ENCODE measurements at places on chromosomes 2 and 18.

DNA sequence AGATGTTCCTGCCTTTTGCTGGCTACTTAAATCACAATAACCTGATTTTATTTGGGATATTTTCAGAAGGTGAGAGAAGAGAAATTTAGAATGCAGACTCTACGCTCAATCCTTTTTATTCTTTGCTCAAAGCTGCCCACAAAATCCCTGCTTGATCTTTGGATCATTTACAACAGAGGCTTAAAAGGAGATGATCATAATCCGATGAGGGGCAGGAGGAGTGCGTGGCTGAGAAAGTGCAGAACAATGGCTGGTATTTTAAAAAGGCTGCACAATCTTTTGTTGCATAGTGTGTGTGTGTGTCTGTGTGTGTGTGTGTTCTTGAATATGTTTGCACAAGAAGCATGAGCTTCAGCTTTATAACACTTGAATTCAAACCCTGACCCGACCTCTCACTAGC is 256.3 kb upstream of the MYT1L start:
- no peak for DNase-seq

DNA sequence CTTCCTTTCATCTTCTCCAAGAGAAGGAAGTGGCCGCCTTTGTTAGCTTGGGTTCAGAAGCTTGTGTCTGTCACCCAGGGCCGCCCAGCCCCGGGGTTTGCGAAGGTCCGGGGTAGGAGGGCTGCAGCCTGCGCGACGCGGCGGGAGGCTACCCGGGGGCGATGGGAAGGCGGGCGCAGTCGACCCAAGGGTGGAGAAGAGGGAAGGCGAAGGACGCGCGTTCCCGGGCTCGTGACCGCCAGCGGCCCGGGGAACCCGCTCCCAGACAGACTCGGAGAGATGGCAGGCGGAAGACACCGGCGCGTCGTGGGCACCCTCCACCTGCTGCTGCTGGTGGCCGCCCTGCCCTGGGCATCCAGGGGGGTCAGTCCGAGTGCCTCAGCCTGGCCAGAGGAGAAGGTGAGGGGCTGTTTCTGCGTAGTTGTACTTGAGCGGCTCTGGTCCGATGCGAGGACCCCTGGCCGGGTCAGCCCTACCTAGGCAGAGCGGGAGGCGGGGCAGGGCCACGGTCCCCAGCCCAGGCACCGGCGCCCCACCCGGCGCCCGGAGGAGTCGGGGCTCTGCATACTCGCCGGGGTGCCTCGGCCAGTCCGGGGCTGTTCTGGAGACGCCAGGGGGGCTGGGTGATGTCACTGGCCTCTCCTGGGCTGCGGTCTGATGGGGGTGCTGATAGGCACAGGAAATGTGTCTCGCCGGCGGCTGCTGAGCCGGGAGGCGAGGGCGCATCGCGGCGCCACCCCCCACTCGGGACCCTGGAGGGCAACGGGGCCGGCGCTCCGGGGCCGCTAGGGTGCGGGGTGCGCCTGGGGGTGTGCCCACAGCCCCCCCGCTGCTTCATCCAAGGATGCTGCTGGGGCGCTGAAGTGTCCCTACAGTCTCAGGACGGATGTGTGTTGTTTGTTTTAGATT is at the start of gene QPCT:
QPCT (plus strand) TSS at position 178 of the 909 bp plus-strand sequence; CDS start at position 280, 102 bp downstream.
- no peak for DNase-seq

- no peak for DNase-seq
Observed at GRCh38 chr2:110772383-110772755, 40.0 kb downstream of the ACOXL start.

DNA sequence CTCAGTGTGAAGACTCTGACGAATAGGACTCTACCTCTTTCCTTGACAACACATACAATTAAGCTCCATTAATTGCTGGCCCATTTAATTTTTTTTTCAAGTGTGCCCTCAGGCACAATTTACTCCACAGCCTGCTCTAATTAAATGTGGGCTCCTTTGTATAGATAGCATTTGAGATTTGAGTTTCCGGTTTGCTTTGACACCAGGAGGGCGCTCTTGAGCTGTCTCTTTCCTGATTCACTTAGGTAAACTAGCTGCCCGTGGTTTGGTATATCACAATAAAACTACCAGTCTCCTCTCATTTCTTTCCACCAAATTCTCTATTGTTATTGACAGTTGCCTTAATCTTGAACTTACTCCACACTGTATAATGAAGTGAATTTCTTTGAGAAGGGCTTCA is 666.0 kb downstream of the DSC3 start:
- no peak for DNase-seq

GRCh38 chr2:120174963-120175581 is 48.1 kb downstream of the TMEM185B start:
- DNase-seq = peak; percentile 51

GRCh38 chr2:166090908-166091307 is 36.9 kb downstream of the SCN1A start:
- DNase-seq = no peak

Measured in left renal pelvis (tissue), 4 donors.